Left renal cortex interstitium (tissue), 4 donors: ENCODE measurements at places on chromosomes 11 and 22.

DNA sequence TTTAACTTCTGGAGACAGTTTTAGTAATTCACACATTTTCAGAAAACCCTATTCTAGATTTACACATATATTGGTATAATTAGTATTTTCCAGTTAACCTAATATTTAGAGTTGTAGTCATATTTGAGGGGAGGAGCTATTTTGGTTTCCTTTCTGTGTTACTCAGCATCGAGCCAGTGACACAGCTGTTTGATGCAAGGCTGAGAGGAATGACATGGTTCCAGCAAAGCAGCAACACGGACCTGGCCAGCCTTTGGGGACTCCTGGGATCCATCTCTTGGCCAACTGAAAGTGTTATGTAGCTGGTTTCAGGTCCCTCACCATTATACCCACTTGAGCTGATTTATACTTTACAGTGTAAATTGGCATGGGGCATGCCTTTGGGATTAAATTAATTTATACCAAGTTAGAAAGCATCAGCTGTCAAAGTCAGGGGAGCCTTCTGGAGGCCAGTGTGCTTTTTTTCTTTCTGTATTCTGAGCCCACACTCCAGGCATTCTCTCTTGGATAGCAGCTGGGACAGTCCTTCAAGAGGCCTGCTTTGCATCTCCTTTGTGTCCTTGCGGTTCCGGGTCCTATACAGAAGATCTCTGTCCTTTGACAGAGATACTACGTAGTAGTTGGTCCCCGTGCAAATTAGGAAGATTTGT, 91.3 kb upstream of the SLC25A18 start:
- DNase-seq: no peak

DNA sequence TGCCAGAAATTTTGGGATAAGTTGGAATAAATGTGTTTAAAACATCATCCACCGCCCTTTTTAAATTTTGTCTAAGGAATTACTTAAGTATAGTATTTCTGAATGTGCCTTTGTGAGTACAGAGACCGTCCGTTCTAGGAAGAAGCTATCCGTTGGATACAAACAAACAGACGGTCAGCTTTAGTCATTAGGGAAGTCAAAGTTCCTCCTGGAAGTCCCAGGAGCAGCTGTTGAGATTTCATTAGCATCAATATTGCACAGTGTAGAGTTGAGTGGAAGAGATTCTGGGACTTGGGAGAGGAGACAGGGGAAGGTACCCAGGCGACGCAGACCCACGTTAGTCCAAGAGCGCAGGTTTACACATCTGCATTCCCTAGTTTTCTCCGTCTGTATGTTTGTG, 15.7 kb upstream of the ADSL start:
- DNase-seq: no peak

DNA sequence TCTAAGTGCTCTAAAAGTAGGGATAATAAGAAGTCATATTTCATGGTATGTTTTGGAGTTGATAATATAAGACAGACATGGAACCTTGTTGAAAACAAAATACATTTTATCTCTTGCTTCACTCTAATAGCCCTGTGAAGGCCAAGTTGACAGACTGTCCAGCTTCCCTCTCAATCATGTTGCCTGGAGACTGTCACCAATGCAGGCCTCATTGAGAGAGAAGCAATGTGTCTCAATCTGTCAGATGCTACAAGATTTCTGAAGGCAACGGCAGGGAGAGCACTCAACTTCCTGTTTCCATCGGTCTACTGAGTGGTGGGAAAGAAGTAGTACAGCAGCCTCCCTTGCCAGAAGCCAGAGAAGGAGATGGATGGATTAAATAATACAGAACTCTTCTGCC, 23.6 kb upstream of the FJX1 start:
- no peak for DNase-seq

GRCh38 chr11:134062265-134063123, 6.4 kb upstream of the JAM3 start:
- DNase-seq: no peak

DNA sequence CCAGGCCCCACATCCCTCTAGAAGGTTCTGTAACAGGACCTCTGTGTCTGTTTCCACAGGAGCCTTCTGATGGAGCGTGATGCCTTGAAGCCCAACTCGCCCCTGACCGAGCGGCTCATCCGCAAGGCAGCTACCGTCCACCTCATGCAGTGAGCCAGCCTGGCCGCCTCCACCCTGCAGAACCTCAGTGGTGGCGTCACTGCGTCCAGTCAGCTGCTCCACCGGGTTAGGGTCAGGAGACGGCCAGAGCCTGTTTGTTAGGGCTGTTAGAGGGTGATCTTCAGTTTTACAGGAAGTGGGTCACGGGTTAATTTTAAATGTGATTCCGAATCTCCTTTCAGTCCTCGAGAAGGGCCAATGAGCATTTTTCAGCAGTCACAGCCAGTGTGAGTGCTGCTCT, 3.9 kb upstream of the GTSE1 start:
- no peak for DNase-seq

DNA sequence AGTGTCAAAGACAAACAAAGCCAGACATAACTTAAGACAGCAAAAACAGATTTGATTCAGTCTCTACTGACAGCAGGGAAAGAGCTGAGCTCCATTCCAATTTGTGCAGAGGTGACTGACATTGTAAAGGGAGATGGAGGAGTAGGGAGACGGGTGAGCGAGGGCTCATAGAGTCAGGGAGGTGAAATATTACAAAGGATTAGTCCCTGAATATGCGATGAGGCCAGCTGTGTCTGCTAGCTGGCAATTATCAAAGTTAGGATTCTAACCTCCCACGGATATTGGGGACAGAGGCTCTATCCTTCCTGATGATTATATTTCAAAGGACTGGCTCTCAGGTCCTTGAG, 8.3 kb downstream of the PLAAT2 start:
- no peak for DNase-seq

DNA sequence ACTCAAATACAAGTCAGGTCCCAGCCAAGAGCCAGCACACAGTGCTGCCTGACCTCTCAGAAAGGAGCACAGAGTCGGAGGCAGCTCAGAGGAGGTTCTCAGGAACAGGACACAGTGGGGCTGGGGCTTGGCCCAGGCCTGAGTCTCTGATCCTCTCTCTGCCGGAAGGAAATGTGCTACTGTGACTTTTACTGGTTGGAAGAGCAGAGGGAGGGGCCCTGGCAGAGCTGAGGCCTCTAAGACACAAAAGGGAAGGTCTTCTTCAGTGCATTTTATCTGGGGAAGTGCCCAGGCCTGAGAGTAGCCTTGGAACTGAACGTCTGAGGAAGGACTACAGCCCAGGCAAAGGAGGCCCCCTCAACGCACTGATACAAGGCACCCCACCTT, 16.2 kb upstream of the CASTOR1 start:
- DNase-seq: no peak
